GM12878 (cell line): ENCODE measurements at places on chromosomes 7 and 10.

DNA sequence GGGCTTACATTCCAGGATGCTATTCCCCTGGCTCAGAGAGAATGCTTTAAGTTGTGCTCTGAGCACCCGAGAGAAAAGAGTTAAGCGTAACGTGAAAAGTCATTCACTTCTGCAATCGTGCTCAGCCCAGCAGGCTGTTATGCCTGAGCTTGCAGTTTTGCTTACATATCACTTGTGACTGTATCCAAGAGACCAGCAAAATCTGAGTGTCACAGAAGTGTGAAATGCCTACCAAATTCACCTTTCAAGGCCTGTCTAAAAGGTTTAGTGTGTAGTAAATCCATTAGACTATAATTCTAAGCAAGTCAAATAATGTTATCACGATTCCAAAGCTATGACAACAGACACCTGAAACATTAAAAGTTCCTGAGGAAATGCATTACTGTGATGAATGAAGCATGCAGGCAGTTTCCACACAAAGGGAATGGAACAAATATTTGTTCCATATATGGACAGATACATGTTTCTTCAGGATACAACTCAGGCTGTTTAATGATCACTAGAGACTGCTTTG lies 20.1 kb downstream of the ITGB1 start:
- no peak for DNase-seq

DNA sequence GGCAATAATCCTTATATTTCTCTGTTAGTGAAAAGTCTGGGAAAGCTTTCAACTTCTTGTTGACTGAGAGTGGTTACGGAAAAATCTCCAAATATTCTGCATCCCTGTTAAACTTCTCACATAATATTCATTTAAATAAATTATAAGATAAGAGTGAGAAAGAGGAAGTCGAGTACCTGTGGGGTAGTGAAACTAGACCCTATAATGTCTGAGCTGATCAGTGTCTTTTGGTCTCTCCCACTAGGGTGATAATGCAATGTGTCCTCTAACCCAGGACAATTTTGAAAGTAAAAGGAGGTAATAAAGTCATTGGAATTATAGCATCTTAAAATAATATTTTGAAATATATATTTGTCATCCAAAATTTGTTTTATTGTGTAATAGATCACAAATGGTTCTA lies 2.1 kb upstream of the AGR3 start:
- DNase-seq: no peak

- no peak for DNase-seq
These were observed 33.9 kb downstream of the SPDYE17 start for GRCh38 chr7:76998285-76998589.

DNA sequence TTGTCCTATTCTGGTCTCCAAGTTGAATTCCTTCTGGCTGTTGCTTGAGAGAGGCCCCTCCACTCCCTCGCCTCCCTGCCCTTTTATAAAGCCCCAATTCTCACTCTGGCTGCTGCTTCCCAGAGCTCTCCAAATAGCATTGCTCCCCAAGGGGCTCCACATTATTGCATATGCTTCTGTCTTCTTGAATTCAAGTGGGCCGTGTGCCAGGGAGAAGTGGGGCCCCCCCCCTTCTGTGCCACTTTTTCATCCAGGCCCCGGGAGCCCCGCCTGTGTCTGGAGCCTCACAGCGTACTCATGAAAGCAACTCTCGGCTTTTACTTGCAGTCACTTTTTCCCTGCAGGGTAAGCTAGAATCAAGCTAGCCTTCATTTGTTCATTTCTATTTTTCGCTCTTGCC lies 265.1 kb downstream of the CCSER2 start:
- DNase-seq: no peak

DNA sequence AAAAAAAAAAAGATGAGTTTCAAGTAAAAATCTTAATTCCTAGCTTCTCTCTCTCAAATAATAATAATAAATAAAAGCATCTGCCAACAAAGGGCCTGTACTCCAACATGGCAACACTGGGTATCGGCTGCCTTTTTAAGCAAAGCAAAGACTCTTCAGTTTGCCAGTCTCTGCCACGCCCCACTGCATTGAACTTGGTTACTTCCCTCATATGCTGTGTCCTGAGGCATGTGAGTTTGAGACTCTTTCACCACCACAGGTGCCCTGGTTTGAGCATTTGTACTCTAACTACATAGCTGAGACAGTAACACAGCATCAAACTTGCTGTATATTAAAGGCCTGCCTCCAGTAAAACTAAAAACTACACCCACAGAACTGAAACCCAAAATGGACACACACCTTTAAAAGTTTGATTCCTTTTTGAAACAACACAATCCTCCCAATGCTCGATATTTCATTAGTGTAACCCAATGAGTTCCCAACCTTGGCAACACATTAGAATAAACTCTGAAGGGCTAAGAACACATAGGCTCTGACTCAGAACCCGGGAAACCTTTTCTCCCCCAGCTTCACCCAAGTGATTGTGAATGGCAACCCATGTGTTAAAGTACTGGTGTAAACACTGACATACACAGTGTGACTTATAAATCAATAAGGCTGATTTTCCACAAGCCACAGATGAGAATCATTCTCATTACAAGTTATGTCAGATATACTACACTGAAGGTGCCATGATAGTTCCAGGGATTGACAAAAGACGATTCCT lies 12.0 kb downstream of the JAZF1 start:
- no peak for DNase-seq
